Stimulated activated CD8-positive, alpha-beta memory T cell treated with anti-CD3 and anti-CD28 coated beads, Interleukin-12 subunit alpha, Interleukin-12 subunit beta, amount 100 ng/mL, for 1 hour (primary cell): ENCODE measurements at places on chromosomes 11 and 22.

GRCh38 chr11:92550411-92550810 is 325.8 kb downstream of the FAT3 start:
- no peak for DNase-seq

DNA sequence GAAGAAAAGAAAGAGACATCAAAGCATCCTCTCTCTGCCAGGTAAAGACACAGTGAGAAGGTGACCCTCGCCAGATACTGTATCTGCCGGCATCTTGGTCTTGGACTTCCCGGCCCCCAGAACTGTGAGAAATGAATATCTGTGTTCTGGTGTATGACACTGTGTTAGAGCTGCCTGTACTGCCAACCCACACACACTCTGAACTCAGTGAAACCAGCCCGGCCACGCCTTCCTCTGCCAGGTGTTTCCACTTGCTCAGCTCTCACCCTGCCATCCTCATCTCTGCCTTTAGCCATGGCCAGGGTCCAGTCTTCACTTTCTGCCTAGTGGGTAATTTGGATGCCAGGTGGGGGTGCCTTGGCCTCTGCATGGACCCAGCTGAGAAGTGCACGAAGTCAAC is 24.0 kb downstream of the CBX7 start:
- no peak for DNase-seq

DNA sequence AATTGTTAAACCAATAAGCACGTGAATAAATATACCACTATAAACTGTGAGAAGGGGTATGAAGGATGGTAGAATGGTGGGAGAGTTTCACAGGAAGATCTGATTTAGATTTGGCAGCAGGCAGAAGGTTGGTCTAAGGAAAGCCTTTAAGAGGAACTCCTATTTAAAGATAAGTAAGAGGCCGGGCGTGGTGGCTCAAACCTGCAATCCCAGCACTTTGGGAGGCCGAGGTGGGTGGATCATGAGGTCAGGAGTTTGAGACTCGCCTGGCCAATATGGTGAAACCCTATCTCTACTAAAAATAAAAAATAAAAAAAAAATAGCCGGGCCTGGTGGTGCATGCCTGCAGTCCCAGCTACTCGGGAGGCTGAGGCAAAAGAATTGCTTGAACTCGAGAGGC is 45.8 kb upstream of the CXCR5 start:
- no peak for DNase-seq

DNA sequence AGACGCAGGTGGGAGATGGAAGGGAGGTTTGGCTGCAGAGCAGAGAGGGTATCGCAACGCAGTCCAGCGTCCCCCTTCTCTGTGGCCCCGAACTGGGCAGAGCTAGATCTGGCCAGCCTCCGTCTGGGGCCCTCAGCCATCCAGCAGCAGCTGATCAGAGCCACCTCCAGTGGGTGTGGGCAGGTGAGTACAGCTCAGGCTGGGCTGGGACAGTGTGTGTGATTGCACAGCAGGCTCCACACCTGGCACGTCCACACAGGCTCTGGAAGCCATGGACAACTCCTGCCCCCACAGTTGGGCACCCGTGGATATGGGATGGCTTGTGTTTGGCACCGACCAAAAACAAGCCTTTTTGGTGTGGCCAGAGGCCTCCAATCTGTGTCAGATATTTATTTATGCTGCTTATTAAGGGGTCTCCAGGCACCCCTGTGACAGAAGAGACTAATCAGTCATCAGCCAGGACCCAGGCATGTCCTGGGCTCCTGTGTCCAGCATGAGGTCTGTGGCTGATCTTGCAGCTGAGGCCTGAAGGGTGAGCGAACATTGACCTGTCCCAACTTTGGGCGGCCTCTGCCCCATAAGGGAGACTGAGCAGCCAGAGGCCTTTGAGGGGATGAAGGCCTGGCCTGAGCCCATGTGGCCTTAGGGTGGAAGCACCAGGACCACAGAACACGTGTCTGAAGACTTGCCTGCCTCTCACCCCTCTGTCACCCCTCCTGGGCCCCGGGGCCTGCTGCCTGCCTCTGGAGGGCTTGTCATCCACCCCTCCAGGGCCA is 18.6 kb downstream of the POLR3H start:
- no peak for DNase-seq

- no peak for DNase-seq
These were observed 22.6 kb upstream of the RCN1 start for GRCh38 chr11:32068134-32068870.

- no peak for DNase-seq
These were observed 119.9 kb downstream of the FEZ1 start for GRCh38 chr11:125376117-125376516.

GRCh38 chr11:122319085-122319484 is 203.1 kb upstream of the BLID start:
- DNase-seq, result no peak

GRCh38 chr11:60204922-60205321 is 22.0 kb upstream of the MS4A6A start:
- DNase-seq, result no peak

GRCh38 chr11:17721242-17721999 is 2.0 kb downstream of the MYOD1 start:
- DNase-seq, result no peak

DNA sequence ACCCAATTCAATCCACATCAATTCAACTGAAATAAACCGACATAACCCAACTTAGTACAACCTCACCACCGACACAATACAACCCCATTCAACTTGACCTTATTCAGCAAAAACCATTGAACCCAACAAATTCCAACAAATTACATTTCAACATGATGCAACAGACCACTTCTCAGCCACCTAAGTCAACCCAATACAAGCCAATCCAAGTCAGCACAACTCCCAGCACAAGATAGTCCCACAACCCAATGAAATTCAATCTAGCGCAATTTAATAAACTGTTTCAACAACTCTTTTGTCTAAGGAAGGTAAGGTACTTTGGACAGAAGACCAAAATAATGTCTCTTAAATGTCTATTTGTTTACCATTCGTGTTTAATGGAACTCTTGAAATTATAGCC is 226.0 kb downstream of the MIAT start:
- no peak for DNase-seq

DNA sequence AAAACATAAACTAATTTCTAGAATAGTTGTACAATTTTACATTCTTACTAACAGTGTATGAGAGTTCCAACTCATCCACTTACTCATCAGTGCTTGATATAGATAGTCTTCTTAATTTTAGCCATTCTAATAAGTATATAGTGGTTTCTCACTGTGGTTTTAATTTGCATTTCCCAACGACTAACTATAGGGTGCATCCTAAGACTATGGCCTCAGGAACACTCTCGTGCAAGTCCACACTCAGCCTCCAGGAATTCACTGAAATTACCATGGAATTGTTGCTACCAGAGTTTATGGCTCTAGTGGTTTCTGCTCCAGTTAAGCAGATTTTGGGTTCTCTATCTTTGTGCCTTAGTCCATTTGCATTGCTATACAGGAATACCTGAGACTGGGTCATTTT is 60.1 kb upstream of the GUCY1A2 start:
- DNase-seq, result no peak

GRCh38 chr11:70545610-70545912 is 147.2 kb downstream of the CTTN start:
- no peak for DNase-seq

DNA sequence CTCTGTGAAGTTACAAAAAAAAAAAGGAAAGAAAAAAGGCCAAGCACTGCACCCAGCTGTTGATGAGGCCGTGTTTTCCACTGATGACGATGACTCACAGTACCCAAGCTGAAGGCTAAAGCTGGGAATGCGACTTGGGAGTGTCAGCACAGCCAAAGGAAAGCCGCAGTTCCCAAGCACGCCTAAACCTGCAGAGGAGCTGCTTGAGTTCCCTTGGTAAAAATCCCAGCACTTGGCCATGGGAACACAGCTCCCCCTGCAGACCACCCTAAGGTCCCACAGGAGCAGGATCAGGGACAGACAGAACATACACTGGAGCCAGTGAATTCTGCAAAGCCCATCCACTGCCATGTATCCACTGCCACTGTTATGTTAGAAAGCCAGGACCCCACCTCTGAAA is 39.9 kb downstream of the SERGEF start:
- no peak for DNase-seq

- no peak for DNase-seq
These were observed 123.4 kb upstream of the ARHGAP42 start for GRCh38 chr11:100563541-100564280.

- no peak for DNase-seq
These were observed 29.4 kb downstream of the IFT27 start for GRCh38 chr22:36746375-36746970.

GRCh38 chr11:27717801-27718229 is 17.6 kb upstream of the BDNF start:
- DNase-seq, result no peak

- no peak for DNase-seq
These were observed 472.3 kb downstream of the MN1 start for GRCh38 chr22:27329131-27329850.

- DNase-seq, result no peak
These were observed 49.7 kb downstream of the RTN4R start for GRCh38 chr22:20218326-20218872.

DNA sequence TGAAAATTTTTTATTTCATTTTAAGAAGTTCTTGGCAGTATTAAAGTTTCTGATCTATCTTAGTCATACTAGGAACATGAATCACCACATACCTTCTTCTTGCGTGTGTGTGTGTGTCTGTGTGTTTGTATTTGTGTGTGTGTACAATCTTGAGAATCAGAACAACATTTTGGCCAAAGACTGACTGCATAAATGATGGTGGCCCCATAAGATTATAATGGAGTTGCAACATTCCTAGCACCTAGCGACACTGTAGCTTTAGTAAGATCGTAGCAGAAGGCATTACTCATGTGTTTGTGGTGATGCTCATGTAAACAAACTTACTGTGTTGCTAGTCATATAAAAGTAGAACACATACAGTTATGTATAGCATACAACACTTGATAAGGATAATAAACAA is 205.4 kb downstream of the FAM76B start:
- no peak for DNase-seq

GRCh38 chr11:78048561-78048960 is 15.1 kb upstream of the THRSP start:
- DNase-seq, result no peak

GRCh38 chr22:48278620-48279460 is 1516.4 kb downstream of the TBC1D22A start:
- no peak for DNase-seq

- DNase-seq, result no peak
These were observed 10.7 kb upstream of the SMIM38 start for GRCh38 chr11:69145050-69145380.

DNA sequence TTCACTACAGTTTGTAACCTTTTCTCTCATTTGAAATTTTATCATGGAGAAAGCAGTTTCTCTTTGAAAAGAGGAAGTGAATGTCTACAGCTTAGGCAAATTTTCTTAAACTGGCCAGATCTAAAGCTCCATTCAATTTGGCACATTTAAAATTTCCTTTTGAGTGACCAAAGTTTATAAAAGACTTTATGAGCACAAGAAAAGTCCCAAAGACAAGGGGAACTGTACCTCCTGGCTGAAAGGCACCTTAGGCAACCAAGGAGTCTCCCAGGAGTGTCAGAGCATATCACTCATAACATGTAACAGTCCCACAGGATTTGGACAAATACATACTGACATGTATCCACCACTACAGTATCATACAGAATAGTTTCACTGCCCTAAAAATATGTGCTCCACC is 41.3 kb downstream of the NARS2 start:
- DNase-seq, result no peak

GRCh38 chr11:67120881-67121710 is 2.0 kb downstream of the KDM2A start:
- DNase-seq, result no peak

DNA sequence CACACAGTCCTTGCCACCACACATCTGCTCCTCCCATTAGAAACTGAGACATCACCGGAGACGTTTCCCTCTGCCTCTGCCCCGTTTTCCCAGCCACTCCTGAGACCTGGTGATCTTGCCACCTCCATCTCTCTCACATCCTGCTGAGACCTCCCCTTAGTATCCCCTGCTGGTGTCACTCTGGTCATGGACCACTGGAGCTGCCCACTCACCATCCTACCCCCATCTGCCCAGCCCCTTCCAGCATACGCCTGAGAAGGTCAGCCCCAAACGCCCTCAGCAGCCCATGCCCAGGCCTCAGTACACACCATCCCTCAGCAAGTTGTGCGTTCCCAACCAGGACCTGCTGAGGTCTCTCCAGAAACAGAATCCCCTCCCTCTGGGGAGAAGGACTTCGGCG is 64.3 kb downstream of the SHANK2 start:
- no peak for DNase-seq

DNA sequence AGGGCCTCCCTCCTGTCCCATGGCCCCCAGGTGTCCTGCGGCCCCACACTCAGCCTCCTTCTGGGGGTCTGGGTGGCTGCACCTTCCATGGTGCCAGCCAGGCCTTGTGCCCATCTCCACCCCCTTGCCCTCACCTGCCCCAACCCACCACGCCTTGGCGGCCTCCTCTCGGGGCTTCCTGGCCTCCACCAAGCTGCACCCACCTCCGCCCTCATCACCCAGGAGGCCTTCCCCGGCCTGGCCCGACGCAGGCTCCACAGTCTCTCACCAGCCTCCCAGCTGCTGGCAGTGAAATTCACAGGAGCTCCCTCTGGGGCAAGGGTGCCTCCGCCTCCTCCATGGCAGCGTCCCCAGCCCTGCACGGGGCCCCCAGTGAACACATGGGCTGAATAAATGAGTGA is 35.9 kb upstream of the WNT7B start:
- no peak for DNase-seq

GRCh38 chr11:114775875-114776621 is 97.7 kb downstream of the NXPE2 start:
- no peak for DNase-seq

GRCh38 chr11:68107689-68108088 is 13.5 kb downstream of the CHKA start:
- no peak for DNase-seq

DNA sequence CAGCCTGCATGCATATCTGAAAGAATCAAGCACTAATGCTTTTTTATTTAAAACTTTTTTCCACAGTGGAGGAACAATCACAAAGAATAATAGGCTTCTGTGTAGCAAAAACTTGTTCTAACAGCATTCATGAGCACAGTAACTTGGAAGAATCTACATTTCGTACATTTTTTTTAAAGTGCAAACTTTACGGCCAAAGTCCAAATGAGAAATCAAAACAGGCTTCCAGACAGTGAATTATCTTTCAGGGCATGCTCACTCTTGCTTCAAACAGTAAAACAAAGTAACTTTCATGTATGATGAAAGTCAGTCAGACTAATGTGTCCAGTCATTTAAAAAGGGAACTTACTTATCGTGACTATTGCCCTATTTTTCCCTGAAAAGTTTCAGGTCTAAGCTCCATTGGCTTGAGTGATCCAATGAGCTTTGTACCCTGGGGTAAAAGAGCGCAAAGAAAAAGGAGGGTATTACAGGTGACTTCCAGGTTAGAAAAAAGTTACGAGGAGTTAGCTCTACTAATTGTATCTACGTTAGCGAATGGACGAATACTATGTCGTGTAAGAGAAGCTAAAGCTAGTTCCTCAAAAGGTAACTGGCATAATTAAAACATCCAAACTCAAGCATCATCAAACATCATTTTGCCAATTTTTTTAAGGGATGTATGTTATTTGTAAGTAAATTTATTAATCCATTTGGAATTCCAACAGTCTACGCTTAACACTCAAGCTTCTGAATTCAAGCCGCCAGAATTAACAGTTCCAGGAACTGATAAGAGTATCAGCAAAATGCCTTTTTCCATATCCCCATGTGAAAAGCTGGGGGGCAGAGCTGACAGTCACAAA is 1.7 kb downstream of the PICALM start:
- DNase-seq, result no peak
